ENCODE measurements at places on chromosomes 1 and 21. TPM values are rescaled to one million over a fixed set of nuclear protein-coding genes. Genes with fewer than 3 reads are reported as not detected.

Gene DCST1
- total RNA-seq = not detected

Gene RBM34
- total RNA-seq = 91.9 TPM

- no peak for DNase-seq
Observed at GRCh38 chr1:7667625-7668218, 103.4 kb upstream of the VAMP3 start.

GRCh38 chr1:36562181-36562685, 79.5 kb upstream of the CSF3R start:
- no peak for DNase-seq

Gene NUP210L
- total RNA-seq = not detected

DNA sequence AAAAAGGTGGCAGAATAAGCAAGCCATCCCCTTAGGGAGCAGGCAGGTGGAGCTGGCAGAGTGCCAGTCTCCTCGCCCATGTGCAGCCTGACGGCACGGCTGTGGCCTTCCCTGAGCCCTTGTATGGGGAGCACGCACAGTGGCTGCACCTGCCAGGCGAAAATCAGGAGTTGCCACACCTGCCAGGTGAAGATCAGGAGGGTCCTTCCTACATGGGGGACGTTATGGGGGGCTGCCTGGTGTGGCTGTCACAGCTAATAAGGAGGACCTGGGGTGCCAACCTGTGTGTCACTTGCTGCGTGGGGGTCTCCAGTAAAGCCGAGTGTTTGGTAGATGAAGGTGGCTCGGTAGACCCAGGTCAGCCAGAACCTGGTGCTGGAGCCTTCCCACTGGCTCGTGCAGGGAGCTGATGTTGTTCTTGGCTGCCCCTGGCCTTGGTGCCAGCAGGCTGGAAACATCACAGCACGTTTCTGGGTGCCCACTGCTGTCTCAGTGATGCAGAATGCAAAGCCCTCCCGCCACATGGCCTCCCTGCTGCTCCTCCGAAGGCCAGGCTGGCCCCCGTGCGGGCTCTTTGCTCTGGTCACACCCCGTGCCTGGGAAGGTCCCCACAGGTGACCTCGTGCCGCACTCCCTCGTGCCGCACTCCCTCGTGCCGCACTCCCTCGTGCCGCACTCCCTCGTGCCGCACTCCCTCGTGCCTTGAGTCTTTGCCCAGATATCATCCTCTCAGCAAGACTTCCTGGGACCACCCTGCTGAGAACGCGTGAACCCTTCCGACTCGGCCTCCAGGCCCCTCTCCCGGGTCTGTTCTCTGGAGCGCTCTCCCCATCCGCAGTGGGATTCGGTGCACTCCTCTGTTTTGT, 55.4 kb downstream of the SLC37A1 start:
- DNase-seq = no peak
